ENCODE measurements at places on chromosomes 16 and 17. TPM values are rescaled to one million over a fixed set of nuclear protein-coding genes. Genes with fewer than 3 reads are reported as not detected.
A peak's percentile ranks its signal among the peaks of the same experiment; 100 is the strongest.

DNA sequence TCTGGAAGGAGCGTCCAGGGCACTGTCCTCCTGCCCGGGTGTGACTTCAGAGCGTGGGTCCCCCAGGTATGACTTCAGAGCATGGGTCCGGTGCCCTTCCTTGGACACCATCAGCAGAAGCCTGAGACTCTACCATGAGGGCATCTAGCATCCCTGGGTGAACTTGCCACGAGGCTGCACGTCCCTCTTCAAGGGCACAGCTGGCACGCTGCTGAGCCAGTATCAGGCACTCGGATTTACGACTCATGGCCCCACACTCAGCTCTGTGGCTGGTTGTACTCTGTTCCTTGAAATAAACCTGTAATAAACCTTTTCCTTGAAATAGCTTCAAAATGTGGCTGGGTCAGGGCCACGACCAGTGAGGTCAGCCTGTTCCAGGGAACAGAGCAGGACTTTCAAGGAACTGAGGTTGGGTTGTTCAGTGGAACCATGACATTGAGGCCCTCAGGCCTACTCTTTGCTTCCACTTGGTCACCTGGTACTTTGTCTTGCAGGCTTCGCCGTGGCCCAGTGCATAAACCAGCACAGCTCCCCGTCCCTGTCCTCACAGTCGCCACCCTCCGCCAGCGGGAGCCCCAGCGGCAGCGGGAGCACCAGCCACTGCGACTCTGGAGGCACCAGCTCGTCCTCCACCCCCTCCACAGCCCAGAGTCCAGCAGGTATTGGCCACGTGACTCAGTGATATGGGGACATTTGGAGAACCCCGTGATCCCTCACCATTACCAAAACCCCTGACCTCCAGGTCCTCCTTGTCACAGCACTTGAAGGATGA is 89.9 kb downstream of the SOCS1 start:
- DNase-seq = no peak

DNA sequence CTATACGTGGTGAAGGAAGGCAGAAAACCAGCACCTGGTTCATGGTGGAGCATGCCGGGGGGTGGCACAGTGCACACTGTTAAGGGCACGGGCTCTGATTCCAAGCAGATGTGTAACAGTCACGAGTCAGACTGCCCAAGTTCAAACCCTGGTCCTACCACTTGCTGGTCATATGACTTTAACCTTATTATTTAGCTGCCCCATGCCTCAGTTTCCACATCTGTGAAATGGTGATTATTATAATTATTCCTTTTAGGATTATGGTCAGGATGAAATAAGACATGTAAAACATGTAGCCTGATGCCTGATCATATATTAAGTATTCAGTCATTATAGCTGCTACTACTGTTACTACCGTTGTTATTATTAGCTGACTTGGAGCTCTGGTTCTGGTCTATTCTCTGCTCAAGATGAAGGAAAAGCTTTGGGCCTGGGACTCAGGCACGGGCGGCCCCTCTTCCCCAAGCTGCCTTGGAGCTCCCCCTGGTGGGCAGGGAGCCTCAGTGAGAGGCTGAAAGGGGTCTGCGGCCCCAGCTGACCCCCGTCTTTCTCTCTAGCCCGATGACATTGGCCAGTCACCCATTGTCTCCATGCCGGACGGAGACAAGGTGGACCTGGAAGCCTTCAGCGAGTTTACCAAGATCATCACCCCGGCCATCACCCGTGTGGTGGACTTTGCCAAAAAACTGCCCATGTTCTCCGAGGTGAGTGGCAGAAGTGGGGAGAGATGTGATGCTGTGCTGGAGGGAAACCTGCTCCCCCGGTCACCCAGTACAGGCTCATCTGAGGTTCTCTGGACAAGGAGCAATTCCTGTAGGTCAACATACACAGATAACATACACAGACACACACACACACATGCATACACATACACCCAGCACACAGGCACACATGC is 14.0 kb downstream of the NR1D1 start:
- DNase-seq = peak; percentile 72

The ZP2 gene
- polyA plus RNA-seq = not detected

The CRYM gene
- polyA plus RNA-seq = 2.2 TPM

The GAS7 gene
- 3.4 TPM for polyA plus RNA-seq

GRCh38 chr16:12176051-12176450 is 199.5 kb downstream of the SNX29 start:
- DNase-seq = no peak

Data from B cell (primary cell).